ENCODE measurements at places on chromosomes 5 and 9.

GRCh38 chr9:28082671-28083070 lies 509.4 kb upstream of the C9orf72 start:
- DNase-seq: no peak

DNA sequence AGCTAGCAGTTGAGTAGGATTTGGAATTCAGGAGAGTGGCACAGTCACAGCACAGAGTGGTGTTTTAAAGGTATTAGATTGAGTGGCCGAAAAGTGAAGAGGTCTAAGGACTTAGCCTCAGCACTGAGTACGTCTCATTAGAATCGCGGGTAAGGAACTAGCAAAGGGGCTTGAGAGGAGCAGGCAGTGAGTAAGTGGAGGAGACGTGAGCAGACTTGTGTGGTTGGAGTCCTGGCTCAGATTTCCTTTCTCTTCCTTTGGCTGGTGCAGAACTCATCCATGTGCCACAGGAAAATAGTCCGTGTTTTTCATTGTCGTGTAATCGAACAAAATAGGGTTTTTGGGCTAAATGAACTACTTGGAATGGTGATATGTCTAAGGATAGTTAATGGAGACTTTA lies 3.4 kb downstream of the EXOSC2 start:
- DNase-seq: no peak

GRCh38 chr5:43683884-43684471 lies 81.0 kb downstream of the NNT start:
- no peak for DNase-seq

GRCh38 chr5:54895816-54896341 lies 89.5 kb downstream of the ESM1 start:
- DNase-seq: no peak

- DNase-seq: no peak
Measured at GRCh38 chr9:35162605-35163315, 951 bp downstream of the UNC13B start.

DNA sequence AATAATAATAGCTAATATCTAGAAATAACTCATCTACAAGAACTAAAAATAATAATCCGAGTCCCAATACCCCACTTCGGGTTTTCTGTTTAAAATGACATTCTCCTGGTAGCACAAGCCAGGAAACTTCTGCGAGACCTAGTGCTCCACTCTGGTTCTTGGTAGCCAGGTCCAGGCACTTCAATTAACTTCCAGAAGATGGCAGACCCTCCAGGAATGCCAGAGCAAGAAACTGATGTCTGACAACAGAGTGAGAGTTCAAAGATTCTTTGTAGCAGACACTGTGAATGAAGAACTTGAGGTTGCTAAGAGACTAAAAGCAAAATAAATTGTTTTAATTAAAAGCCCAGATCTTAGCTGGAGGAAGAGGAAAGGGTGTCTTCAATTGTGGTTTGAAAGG lies 1963.3 kb upstream of the CDH9 start:
- no peak for DNase-seq

DNA sequence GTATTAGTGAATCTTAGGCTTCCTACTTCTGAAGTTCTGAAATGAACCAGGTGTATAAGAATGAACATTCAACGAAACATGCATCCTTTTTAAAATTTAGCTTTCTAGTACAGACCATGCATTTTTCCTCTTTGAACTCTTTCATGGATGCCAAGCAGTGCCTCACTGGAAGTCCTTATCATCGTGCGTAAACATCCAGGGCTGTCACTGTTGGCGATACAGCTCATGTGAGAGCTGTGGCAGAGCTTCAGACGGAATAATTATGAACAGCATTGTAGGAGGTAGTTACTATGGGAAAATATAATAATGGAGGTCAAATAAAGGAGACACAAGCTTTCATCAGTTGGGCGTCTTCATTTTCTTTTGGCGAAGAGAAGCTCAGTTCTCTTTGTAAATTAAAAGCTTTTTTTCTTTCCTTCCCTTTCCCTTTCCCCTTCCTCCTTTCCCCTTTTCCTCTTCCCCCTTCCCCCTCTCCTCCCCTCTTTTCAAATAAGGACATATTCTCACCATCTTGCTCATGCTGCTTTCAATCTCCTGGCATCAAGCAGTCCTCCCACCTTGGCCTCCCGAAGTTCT lies 167.3 kb downstream of the KDM4C start:
- no peak for DNase-seq

DNA sequence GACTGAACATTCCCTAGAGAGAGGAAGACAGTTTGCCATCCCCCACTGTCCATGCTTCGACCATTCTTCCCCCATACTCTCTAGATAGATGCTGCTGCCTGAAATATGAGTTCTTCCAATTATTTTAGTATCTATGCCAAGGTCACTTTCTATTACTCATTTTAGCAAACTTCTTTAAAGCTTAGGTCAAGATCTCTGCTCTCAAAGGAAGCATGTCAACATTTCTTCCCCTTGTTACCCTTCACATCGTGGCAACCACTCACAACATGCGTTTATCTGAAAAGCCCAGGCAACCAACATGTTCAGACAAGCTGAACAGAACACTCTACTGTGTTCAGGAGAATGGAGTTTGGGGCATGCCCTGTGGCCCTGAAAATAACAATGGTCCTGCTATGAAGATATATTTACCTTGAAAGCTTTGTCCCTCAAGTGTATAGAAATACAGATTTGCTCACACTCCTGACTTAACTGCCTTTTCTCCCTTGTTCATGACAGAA lies 138.4 kb upstream of the KIF2A start:
- no peak for DNase-seq
